ENCODE measurements at places on chromosomes 4 and X.

GRCh38 chrX:2401201-2401589, 99.6 kb downstream of the DHRSX start:
- DNase-seq, result no peak

GRCh38 chr4:131584587-131584986, 1564.5 kb upstream of the PCDH10 start:
- DNase-seq, result no peak

DNA sequence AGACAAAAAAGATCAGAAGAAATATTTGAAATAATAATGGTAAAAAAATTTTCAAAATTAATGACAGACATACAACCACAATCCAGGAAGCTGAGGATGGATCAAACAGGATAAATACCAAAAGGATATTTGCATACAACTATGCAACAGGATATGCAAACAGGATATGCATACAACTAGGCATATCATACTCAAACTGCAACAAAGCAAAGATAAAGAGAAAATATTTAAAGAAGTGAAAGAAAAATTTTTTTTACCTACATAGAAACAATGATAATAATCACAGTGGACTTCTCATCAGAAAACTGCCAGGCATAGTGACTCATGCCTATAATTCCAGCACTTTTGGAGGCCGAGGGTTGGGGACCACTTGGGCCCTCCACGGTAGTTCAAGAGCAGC, 11.3 kb upstream of the DHX15 start:
- DNase-seq, result no peak

DNA sequence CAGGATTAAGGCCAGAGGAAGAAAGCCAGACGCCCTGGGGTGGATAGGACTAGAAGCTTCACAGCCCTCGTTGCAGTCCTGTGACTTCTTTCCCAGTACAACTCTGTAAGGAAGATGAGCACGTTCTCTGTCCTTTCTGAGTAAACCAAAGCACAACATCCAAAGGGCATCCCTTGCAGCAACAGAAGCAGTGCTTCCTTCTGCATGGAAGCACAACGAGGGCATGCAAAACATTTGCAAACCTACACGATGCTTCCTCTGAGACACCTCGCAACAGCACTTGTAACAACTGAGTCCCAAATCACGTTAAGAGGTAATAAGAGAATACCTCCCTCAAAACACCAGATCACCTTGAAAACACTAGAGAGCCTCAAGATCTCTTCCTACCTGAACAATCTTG, 335.7 kb upstream of the RASGEF1B start:
- DNase-seq, result no peak

DNA sequence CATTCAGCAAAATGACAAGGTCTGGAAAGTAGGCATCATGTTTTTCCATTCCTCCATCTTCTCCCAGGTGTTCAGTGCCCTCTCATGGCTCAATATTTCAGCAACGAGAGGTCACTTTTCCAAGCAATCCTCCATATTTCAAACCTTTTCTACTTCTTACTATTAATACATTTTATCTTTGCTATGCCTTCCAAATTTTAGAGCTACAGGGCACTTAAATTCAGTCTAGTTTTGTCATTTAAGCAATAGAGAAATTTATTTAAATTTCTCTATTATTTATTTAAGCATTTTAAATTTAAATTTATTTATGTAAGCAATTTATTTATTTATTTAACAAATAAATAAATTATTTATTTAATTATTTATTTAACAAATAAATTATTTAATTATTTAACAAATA, 305.1 kb upstream of the ANXA10 start:
- DNase-seq, result no peak

DNA sequence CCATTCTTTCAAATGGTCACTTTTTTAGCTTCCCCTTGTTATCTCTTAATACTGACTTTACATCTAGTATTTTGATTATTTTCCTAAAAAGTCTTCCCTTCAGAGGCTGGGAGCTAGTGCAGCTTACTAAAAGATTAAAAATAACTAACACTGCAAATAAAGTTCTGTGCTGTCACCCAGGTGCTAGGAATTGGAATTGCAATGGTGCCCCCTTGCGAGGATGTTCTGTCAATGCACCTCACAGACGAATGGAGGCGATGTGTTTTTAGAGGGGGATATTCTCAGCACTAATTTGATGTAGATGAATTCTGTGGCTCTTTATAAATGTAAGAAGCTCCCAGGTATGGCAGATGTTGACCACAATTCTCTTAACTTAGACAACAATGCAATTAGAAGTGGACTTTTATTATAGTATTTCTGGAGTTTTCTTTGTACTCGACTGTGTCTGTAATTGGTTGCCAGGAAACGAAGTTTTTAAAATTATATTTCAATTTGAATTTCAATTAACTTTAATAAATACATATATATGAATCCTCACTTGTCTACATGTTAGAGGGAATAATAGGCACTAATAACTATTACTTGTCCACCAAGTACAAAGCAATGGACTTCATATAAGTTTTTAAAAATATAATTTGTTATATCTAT, 22.0 kb upstream of the SMIM31 start:
- no peak for DNase-seq

DNA sequence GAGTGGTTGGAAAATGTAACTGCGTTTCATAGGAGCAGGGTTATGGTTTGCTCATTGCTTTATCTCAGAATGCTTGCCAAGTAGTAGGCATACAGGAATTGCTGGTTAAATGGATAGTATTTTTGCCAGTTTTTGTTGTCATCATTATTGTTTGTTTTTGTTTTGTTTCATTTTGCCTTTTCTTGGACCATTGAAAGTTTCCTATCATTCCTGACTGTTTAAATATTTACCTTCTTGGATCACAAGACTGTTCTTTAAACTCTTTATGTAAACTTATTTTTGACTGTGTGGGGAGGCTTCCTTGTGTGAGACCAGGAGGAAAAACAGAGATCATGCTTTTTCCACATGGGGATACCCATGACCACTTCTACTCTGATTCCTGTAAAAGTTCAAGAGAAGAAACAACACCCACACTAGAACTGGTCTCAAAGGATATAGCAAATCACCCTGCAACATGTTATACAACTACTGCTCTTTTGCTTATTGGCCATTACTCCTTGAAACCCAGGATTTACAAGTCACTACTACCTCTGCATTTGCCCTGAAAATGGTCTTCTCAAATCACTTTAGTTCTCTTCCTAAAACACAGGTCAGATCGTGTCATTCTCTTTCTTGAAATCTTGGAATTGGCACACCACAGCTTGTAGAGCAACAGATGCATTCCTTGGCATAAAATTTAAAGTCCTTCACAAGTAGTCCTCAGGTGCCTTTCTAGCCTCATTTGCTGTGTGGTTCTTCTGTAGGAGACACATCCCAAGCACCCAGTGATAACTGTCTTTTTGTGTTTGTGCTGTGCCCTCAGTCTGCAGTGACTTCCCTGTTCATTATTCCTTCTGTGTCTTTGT, 51.3 kb downstream of the FNIP2 start:
- DNase-seq, result no peak

- DNase-seq, result no peak
These were observed 523.1 kb downstream of the IQCM start for GRCh38 chr4:149292425-149293007.

DNA sequence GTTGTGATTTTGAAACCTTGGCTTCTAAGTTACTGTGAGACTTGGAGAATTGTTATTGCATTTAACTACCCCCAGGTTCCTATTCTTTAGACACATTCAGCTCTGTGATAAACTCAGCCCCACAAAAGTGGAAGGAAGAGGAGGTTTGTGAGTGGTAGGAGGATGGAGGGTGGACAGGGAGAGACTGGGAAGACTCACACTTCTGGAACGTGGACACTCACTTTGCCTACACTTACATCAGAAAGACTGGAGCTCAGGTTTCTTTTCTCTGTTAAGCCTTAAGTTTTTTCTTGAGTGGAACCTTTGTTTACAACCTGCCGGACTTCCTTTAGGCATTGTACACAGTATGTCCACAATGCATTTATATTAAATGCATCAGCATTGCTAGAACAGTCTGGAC, 99.0 kb downstream of the AREG start:
- DNase-seq, result no peak

DNA sequence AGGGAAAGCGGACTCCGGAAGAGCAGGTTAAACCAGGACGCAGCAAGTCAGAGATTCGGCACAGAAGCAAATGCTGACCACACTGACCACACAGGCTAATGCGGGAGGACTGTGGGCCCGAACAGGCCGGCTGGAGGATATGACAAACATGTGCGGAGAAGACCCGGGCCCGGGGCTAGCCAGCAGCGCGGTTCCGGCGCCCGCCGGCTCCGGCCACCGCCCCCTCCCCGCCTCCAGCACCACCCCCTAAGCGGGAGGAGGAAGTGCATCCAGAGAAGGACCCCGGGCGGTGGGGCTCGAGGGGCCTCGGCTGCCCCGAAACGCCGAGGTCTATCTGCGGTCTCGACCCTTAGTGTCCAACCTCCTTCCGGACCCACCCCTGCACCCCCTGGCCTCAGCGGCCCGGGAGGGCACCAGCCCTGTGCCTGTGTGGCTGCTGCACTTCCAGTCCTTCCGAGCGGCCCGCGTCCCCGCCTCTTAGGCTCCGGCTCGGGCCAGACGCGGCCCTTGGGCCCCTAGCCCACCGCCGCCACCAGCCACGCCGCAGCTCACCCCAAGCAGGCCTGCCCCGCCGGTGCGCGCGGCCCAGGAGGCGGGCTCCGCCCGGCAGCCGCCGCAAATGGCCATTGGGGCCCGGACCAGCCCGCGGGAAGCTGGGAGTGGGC, 2.1 kb downstream of the ELOVL6 start:
- no peak for DNase-seq

DNA sequence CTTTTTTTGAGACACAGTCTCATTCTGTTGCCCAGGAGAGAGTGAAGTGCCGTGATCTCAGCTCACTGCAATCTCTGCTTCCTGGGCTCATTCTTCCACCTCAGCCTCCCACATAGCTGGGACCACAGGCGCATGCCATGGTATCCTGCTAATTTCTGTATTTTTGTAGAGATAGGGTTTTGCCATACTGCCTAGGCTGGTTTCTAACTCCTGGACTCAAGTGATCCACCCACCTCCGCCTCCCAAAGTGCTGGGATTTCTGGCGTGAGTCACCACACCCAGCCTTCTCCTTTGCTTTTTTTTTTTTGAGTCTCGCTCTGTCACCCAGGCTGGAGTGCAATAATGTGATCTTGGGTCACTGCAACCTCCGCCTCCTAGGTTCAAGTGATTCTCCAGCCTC, 94.1 kb downstream of the PDS5A start:
- DNase-seq, result no peak

DNA sequence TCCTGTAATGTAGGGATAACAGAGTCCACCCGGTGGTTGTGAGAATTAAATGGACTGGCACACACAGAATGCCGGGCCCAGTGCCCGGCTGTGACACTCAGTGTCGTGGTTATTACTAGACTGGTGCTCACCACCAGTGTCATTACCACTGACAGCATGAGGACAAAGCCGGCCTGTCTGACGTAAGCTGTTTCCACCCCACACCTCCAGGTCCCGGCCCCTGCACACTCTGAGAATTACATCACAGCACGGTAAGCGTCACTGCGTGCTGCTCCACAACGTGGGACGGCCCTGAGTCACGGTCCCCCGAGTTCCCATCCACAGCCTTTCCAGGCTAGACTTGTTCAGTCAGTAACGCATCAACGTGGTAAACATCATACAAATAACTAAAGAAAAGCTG, 22.9 kb downstream of the FAT1 start:
- no peak for DNase-seq

GRCh38 chr4:142846729-142847596, 862 bp upstream of the INPP4B start:
- DNase-seq, result no peak

DNA sequence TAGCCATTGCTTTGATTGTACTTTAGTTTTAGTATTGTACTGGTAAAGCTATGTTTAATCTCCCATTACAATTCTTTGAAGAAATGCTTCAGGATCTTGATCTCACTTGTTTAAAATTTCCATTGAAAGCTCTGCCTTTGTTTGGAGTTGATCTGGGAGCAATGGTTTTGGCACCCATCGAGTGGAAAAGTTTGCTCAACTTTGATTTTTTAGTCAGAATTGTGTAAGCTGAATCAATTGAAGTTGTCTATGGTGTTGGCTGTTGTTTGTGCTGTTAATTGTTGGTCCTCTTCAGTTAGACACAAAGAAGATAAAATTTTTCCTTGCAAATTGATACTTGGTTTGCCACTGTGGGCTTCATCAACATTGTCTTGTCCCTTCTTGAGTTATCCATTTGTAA, 99.8 kb upstream of the ADAD1 start:
- no peak for DNase-seq

DNA sequence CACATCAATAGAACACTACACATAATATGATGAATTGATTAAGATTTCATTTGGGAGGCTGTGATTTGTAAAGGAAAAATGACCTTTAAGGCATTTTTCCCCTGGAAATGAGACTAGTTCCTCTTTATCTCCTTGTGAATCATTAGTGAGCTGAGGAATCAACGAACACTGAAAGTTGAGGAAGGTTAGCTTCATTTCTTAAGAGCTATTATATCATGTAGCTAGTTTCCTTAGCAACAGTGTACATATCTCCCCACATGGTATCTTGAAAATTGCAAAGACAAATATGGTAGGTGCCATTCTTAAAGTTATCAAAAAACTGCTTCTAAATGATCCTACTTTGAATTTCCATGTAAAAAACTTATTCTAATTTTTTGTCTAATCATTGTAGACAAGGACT, 127.5 kb upstream of the NRK start:
- DNase-seq, result no peak

- DNase-seq, result no peak
These were observed 4.1 kb downstream of the RHOXF1 start for GRCh38 chrX:120111611-120112010.

DNA sequence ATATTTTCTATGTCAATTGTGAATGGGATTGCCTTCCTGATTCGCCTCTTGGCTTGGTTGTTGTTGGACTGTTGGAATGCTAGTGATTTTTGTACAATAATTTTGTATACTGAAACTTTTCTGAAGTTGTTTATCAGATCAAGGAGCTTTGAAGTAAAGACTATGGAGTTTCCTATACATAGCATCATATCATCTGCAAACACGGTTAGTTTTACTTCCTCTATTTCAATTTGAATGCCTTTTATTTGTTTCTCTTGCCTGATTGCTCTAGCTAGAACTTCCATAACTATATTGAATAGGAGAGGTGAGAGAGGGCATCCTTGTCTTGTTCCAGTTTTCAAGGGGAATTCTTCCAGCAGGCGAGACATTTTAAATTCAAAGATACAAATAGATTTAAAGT, 226.5 kb downstream of the FBXO8 start:
- DNase-seq, result no peak

GRCh38 chr4:100081491-100081890, 108.8 kb downstream of the DDIT4L start:
- no peak for DNase-seq

- DNase-seq, result no peak
These were observed 671.6 kb downstream of the FAT4 start for GRCh38 chr4:125986307-125986706.

- DNase-seq, result no peak
These were observed 31.0 kb upstream of the STX18 start for GRCh38 chr4:4572821-4573220.

GRCh38 chr4:81826335-81826734, 354.6 kb upstream of the RASGEF1B start:
- DNase-seq, result no peak

- no peak for DNase-seq
These were observed 182.1 kb upstream of the MAP3K15 start for GRCh38 chrX:19697416-19697815.

GRCh38 chrX:101262590-101262989, 28.5 kb downstream of the TAF7L start:
- DNase-seq, result no peak

All from vagina (tissue), 2 donors.